ENCODE measurements at places on chromosomes 2 and 18. TPM values are rescaled to one million over a fixed set of nuclear protein-coding genes. Genes with fewer than 3 reads are reported as not detected.
A peak's percentile ranks its signal among the peaks of the same experiment; 100 is the strongest.

- no peak for DNase-seq
These were observed 411.6 kb upstream of the TCF4 start for GRCh38 chr18:55999641-56000040.

DNA sequence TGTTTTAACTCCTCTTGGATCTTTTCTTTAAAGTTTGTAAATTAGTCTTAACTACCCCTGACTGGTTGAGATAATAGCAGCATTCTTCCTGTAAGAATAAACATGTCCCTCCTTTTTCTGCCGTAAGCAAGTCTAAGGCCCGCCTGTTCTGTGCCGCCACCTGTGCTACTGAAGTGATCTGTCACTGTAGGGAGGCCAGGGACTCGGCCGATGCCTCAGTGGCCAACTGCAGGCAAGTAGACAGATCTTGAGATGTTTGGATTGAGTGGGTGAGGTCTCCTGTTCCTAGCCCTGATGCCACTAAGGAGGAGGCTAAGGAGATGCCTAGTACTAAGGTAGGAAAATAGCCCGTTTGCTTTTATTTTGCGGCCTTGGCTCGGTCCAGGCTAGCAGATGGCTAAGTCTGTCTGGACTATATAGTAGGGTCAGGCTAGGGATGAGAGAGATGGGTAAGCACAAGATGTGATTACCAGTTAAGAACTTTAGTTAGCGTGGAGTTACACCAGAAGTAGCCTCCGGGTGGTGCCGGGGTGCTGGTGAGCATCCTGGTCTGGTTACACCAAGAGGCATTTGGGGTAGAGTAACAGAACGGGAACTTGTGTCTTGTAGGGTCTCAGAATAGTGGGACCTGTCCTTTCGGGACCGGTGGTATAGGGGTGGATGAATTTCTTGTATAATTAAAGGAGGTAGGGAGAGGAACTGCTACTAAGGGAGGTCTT lies 584.2 kb downstream of the SUCLG1 start:
- no peak for DNase-seq

DNA sequence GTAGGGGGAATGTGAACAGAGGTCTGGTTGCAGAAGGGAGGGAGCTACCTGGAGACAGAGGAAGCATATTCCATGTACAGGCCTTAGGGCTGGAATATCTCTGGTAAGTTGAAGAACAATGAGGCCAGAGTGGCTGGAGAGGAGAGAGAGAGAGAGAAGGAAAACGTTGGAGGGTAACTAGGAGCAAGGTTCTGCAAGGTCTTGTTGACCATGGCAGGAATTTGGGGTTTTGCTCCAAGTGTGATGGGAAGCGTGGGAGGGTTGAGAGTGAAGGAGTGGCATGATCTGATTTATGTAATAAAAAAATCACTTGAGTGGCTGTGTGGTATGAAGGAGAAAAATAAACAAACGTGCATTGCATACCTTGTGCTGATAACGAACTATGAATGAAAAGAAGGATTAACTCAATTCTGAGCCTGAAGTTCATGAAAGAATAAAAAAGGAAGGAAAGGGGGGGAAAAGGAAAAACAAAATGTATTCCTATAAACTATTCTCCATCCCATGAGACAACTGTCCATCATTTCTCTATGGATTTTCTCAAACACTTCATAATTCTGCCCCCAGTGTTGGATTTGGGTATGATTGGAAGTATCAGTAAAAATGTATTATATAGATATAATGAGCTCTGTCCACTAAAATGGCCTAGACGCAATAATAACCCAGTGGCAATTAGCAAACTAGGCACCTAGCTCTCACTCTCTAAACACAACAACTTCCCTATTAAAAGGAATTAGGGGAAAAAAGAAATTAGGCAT lies 59.7 kb upstream of the PMAIP1 start:
- no peak for DNase-seq

DNA sequence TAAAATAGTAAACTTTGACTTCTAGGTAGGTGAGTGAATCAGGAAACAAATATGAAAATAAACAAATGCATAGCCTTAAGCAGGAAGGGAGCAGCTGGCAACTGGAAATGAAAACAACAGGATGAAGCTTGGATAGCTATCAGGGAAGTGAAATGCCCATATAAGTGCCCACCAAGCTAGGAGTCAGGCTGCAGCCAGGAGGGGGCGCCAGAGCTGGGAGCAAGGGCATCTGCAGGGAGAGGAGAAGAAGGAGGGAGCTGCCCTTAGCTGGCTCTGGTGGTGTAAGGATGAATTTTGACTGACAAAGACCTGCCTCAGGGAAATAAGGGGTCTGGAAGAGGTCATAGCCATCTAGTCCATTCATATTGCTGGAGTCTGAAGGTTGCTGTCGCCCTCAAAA lies 298.3 kb downstream of the TDRD15 start:
- no peak for DNase-seq

DNA sequence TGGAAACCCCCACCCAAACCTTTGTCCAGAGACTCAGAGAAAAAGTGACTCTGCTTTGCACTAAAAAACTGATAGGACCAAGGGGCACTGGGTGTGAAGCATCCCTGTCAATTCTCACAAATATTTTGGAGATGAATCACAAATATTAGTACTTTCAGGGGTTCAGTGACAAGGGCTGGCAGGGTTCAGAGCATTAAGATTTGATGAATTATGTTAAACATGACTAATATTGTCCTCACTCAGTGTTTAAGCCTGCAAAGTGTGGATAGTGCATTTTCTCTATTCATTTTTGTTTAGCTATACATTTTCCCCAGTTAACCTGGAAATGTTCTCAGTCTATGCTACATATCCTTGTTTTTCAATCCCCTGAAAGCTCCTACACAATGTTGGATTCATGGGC lies 65.3 kb upstream of the CCDC68 start:
- no peak for DNase-seq

DNA sequence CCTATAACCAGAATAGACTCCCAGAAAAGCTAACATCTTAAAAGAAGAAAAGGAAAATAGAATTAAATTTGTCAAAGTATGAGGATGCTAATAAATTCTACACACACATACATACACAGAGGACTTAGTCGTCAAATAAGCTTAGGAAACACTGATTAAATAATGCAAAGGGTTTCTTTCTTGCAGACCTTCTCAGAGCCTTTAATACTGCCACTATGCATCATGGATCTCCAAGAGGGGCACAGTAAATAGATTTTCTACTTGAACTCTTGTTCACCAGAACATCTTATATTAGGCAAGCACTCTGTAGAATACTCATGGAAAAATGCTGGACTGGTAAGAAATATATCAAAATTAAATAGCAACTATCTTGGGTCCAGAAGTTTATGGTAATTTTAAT lies 69.4 kb downstream of the ANKRD44 start:
- no peak for DNase-seq

- no peak for DNase-seq
These were observed 32.1 kb upstream of the DPP4 start for GRCh38 chr2:162106146-162106551.

DNA sequence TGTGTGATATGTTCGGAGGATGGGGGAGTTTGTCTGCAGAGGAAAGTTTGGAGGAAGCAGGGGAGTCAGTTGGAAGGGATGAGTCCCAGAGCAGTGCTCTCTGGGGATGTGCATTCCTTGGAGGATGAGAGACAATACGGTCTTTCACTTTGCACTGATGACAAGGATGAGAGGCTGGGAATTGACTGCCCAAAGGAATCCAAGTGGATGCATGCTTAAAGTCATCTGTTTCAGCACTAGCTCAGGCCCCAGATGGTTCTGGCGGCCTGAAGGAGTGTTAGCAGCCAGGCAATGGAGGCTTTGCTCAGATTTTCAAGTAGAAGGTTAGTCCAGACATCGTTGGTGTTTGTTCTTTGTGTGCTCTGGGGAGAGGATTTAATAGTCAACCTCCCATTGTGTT lies 100.2 kb downstream of the CRIM1 start:
- DNase-seq = no peak

GRCh38 chr18:44729631-44730101 lies 49.0 kb downstream of the SETBP1 start:
- DNase-seq = no peak

- no peak for DNase-seq
These were observed 11.2 kb downstream of the NABP1 start for GRCh38 chr2:191688934-191689695.

DNA sequence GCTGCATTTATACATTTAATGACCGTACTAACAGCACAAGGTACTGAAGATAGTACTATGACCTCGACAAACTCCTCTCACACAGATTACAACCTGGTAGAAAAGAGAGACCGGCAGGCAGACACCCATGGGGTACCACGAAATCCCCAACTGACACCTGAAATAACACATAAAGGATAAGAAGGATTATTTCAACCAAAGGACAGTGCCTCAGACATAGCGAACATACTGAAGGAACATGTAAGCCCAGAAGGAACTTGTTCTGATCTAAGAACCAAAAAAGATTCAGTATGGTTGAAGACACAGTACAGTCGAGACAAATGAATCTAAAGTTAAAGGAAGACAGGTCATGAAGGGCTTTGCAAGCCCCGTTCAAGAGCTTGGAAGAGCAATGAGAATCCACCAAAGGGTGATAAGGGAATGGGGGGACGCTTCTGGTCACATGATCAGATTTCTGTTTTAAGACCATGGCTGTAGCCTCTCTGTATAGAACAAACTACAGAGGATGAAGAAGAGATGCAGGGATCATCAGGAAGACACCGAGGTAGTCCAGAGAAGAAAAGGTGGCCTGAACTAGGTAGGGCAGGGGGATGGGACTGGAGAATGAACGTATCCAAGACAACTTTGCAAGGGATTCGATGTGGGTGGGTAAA lies 902 bp downstream of the MCFD2 start:
- DNase-seq = no peak

DNA sequence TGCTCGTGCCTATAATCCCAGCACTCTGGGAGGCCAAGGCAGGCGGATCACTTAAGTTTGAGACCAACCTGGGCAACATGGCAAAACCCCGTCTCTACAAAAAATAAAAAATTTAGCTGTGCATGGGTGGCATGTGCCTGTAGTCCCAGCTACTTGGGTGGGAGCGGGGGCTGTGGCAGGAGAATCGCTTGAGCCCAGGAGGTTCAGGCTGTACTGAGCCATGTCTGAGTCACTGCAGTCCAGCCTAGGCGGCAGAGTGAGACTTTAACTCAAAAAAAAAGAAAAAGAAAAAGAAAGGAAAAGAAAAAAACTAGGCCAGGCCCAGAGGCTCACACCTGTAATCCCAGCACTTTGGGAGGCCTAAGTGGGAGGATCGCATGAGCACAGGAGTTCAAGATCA lies 30.8 kb downstream of the TWSG1 start:
- DNase-seq = no peak

- DNase-seq = no peak
These were observed 66.2 kb upstream of the LCLAT1 start for GRCh38 chr2:30380824-30381223.

GRCh38 chr18:51110073-51110797 lies 80.2 kb downstream of the SMAD4 start:
- DNase-seq = peak; percentile 61

DNA sequence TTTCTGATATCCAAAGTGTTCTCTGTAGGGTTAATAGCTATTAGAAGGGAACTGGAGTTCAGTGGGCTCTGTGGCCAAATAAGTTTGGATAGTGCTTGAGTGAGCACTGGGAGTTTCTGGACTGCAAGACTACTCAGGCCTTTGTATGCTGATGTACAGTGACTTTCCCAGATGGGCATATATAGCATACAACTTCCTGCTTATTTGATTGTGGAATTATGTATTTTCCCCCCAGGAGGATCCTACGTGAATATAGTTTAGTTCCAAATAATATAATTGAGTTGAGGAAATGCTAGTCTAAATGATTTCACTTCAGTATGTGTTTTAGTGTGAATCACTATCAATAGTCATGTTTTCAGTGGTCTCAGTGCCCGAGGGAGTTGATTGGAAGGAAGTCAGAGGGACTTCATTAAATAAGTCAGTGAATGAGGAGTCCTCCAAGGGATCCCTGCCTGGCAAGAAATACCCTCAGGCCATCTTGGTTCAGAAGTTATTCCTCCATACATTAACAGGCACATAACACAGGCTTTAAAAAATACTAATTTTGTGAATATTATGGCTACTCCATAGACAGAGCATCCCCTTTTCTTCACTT lies 251.4 kb downstream of the PRKCE start:
- DNase-seq = no peak

GRCh38 chr2:144275340-144275739 lies 244.6 kb downstream of the ZEB2 start:
- DNase-seq = no peak

GRCh38 chr18:13577091-13577697 lies 149.2 kb downstream of the FAM210A start:
- peak; percentile 48 for DNase-seq

DNA sequence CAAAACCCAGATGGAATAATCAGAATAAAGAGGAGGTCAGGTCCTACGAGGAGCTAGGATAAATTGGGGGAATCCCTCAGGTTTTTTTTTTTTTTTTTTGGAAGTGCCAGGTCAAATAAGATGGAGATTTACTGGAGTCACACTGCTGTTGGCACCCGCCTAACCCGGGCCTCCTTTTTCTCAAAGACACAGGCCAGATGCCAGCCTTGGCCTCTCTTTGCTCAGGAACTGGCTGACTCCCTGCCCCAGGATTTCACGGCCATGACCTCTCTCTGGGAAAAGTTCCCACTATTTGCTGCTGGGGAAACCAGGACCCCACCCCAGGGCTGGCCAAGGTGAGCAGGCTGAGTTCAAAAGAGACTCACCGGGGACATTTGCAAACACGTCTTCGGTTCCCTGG lies 2.5 kb downstream of the CD8A start:
- no peak for DNase-seq

DNA sequence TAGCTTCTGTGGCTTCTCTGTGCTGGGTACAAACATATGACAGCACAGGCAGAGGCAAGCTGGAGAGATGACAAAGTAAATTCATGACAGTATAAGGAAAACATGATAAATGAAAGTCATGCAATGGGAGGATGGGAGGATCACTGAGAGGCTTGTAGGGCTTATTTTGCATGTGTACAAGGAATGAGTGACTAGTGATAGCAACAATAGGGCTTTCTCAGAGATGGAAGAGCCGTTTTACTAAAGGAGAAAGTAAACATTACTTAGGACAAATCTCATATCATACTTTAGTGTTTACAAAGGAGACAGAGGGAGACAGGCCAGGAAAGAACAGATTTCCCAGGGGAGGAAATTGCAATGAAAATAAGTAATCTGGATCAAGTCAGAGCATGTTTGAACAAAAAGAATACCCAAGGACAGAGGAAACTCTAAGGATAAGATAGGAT lies 82.5 kb upstream of the RBMS1 start:
- DNase-seq = no peak

GRCh38 chr2:114400890-114401289 lies 41.6 kb upstream of the DPP10 start:
- DNase-seq = no peak

GRCh38 chr2:28586867-28587266 lies 91.0 kb downstream of the PLB1 start:
- peak; percentile 51 for DNase-seq

GRCh38 chr2:38498045-38498481 lies 104.7 kb downstream of the HNRNPLL start:
- no peak for DNase-seq

The SERPINB7 gene
- not detected for total RNA-seq

The HOXD10 gene
- not detected for total RNA-seq

The TMEM163 gene
- total RNA-seq = 0.14 TPM

The LYPD6 gene
- total RNA-seq = not detected

The KCNK3 gene
- not detected for total RNA-seq

The KLHL14 gene
- not detected for total RNA-seq

The ANKRD30B gene
- total RNA-seq = not detected

The IL1RL1 gene
- total RNA-seq = not detected

The CTAGE1 gene
- not detected for total RNA-seq

The DNAJC27 gene
- 20.0 TPM for total RNA-seq

The DSC2 gene
- not detected for total RNA-seq

The MOB1A gene
- 150 TPM for total RNA-seq
